ENCODE measurements at places on chromosomes 5 and 9. TPM values are rescaled to one million over a fixed set of nuclear protein-coding genes. Genes with fewer than 3 reads are reported as not detected.

The TMEM252 gene
- not detected for total RNA-seq

GRCh38 chr9:36088020-36088419 is 48.5 kb upstream of the GLIPR2 start:
- no peak for DNase-seq

DNA sequence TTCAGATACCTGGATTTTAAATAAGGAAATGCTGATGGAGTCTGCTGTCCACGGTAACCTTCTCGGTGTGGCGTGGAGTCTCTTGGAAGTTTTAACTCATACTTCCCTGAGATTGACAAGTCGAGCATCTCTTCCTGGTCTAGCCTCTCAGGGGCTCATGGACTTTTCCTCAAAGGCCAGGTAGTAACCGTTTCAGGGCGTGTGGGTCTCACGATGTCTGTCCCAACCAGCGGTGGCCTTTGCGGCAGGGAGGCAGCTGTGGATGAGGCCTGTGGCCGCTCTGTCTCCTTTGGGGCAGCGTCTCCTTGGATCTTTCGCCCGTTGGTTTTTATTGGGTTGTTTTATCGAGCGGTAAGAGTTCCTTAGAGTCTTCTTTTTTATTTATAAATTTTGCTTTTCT is 32.8 kb downstream of the CEP72 start:
- DNase-seq = peak; percentile 41

DNA sequence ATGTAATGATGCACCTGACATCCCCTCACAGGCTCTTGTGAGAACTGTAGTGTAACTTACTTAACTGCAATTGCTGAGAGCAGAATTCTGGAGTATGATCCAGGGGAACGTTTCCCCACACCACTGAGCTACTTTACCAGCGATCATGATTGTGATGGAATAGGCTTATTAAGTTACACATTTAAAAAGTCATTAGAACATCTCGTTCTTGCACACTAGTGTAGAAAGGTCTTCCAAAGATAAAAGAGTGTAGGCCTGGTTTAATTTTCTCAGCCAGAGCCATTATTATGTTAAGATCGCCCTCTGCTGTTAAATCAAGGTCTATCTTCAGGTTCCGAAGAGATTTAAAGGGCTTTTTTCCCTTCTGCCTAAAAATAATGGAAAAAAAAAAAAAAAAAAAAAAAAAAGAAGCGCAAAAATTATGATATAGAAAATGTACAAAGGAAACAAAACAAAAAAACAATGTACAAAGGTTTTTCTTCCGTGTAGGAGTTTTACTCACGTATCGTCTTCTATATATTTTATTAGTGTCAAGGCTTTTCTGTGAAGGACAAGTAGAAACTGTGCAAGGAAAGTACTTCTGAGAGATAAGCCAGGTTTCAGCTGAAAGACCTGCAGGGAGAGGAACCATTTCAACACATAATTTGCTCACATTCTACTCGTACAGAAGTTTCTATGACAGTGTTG is 18.6 kb upstream of the MOB3B start:
- no peak for DNase-seq

The RLN1 gene
- not detected for total RNA-seq

GRCh38 chr5:142876817-142877216 is 106.6 kb downstream of the ARHGAP26 start:
- no peak for DNase-seq

The SETD9 gene
- total RNA-seq = 8.6 TPM

DNA sequence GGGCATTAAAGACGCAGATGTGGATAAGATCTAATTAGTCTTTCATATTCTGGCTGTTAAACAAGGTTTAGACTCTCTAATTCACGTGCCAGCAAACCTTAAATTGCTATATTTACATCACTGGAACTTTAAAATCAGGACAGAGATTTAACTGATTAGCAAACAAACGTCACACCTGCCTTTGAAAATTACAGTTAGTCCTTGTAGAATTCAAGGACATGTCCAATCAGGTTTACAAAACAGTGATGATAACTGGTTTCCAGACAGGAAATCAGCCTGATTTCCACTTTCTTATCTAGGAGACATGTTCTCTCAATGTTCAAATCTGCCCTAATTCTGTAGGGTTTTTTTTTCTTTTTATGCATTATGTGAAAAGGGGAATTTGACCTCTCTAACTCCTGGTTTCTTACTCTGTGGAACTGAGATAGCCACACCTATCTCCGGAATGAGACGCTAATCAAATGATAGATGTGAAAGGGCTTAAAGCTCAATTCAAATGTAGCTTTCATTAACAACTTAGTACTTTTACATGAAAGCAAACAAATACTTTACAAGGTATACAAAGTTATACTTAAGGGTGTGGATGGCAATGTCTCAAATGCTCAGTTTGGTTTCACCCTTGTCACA is 26.5 kb downstream of the SPINK5 start:
- no peak for DNase-seq
